ENCODE measurements at places on chromosomes 5 and 9.

GRCh38 chr5:15013654-15014463 lies 142.3 kb upstream of the ANKH start:
- no peaks in the 10 kb centered on the region for H3K36me3 ChIP-seq
- DNase-seq = no peak
- H3K4me1 ChIP-seq = peaks cover 18% of the 10 kb centered on the region
- peak overlapping the region; percentile 16 for H3K27ac ChIP-seq
- H3K27me3 ChIP-seq = no peaks in the 10 kb centered on the region

GRCh38 chr9:15927161-15927560 lies 374.3 kb downstream of the CCDC171 start:
- H3K36me3 ChIP-seq = no peaks in the 10 kb centered on the region
- no peak overlapping the region for H3K27ac ChIP-seq
- H3K4me3 ChIP-seq = no peak overlapping the region
- DNase-seq = no peak

DNA sequence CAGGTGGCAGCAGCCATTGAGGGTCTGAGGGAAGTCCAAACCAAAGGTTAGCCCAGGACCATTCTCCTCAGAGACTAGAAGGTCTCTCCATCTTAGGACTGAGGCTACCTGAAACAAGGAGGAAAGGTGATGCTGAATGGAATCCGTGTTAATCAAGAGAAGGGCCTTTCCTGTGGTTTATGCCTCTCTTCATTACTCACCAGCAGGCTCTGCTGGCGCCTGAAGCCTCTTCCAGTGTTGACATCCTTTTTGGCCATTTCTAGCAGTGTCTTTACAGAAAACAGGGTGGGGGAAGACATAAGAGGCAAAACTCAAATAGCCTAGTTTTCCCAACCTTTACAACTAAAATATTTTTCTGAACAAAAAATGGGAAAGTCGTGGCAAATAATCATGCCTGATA lies 98.0 kb downstream of the ENC1 start:
- DNase-seq = no peak
- H3K27me3 ChIP-seq = no peaks in the 10 kb centered on the region
- H3K27ac ChIP-seq = no peak overlapping the region
- no peaks in the 10 kb centered on the region for H3K4me1 ChIP-seq
- no peaks in the 10 kb centered on the region for H3K36me3 ChIP-seq

DNA sequence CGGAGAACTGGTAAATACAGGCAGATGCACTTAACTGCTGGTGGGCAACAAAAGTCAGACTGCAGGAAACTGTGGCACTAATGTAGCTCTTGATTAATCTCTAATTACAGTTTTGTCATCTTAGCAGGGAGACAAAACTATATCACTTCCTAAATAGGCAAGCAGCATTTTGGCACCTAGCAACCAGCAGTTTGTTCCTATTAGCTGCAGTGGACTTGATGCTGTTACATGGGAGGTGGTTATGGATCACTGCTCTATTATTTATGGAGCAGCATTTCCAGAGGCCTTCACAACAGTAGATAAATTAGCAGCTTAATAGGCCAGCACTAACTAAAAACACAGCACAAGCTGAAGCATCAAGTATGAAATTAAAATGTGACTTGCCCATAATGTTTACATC lies 518.3 kb upstream of the ITGA1 start:
- H3K4me1 ChIP-seq = no peaks in the 10 kb centered on the region
- no peaks in the 10 kb centered on the region for H3K36me3 ChIP-seq
- DNase-seq = no peak
- no peak overlapping the region for H3K27ac ChIP-seq

DNA sequence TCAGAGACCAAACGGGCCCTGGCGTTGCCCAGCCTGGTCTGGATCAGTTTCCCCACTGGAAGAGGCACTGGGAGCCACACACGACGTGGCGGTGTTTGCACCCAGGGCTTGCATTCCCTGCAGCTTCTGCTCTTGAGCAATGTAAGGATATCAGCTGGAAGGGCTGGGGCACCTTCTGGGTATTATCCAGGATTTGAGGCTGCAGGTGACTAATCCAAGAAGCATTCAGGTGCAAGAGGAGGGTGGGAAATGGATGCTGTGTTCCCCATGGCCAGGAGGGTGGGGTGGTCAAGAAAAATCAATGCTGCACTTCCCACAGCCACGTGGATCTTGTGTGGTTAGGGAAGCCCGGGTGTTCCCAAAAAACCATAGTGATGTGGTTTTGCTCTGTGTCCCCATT lies 430.9 kb downstream of the IRX2 start:
- H3K27ac ChIP-seq = no peak overlapping the region
- no peaks in the 10 kb centered on the region for H3K36me3 ChIP-seq
- H3K4me3 ChIP-seq = no peak overlapping the region
- H3K4me1 ChIP-seq = no peaks in the 10 kb centered on the region

GRCh38 chr9:129258124-129258822 lies 80.2 kb upstream of the IER5L start:
- no peaks in the 10 kb centered on the region for H3K27me3 ChIP-seq
- peak overlapping the region; percentile 60 for H3K27ac ChIP-seq
- H3K4me1 ChIP-seq = peaks cover 18% of the 10 kb centered on the region
- H3K4me3 ChIP-seq = peak overlapping the region; percentile 38
- H3K36me3 ChIP-seq = no peaks in the 10 kb centered on the region

DNA sequence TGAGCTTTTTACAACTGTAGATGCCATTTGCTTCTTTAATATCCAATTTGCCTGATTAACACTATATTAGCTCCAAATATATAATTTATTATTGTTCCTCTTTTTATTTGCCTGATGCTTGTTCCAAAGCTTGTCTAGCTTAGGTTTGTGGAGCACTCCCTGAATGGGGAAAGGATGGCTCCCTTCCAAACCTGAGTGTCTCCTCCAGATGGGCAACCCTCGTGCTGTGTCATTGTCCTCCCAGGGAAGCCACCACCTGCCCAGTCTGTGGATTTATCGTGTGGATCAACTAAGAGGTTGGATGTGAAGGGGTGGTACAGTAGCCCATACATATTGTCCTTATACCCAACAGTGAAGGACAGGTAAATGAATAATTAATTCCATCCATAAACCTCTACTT lies 404.9 kb downstream of the CDK5RAP2 start:
- no peaks in the 10 kb centered on the region for H3K4me1 ChIP-seq
- H3K27me3 ChIP-seq = no peaks in the 10 kb centered on the region
- no peaks in the 10 kb centered on the region for H3K36me3 ChIP-seq

DNA sequence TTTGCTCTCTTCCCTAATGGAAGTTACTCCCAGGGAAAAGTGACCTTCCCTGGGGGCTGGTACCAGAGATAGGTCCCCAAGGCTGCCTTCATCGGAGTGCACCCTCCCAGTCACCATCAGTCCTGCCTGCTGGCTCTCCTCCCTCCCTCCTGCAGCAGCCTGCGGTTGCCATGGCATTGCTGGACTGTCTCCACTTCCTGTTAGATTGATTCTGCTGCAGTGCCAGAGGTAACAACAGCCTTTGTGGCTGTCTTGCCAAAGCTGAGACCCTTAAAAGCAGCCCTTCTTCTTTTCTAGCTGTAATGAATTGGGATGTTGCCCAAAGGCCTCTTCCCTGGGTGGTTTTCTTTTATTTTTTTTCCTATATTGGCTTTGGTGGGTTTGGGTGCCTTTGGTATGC lies 78.1 kb upstream of the PRLR start:
- H3K27ac ChIP-seq = no peak overlapping the region
- no peak for DNase-seq
- no peak overlapping the region for H3K4me3 ChIP-seq
- H3K27me3 ChIP-seq = no peaks in the 10 kb centered on the region
- H3K4me1 ChIP-seq = no peaks in the 10 kb centered on the region

DNA sequence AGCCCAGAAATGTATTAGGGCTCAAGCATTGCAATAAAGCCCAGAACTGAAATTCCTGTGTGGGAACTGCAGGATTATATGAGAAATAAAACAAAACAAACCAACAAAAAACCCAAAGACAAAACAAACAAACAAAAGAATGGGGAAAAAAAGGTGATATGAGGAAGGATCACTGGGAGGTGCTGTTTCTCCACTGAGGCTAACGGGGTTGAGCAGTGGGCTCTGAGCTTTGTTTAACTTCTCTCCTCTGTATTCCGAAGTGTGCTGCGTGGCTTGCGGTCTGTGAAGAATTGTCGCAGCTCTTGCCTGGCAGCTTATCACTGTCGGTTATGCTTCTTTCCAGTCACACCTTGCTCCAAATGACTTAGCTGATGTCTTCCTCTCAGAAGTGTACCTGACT lies 106.3 kb downstream of the TENT4A start:
- H3K4me1 ChIP-seq = no peaks in the 10 kb centered on the region
- no peak overlapping the region for H3K27ac ChIP-seq
- no peak overlapping the region for H3K4me3 ChIP-seq
- no peaks in the 10 kb centered on the region for H3K27me3 ChIP-seq

DNA sequence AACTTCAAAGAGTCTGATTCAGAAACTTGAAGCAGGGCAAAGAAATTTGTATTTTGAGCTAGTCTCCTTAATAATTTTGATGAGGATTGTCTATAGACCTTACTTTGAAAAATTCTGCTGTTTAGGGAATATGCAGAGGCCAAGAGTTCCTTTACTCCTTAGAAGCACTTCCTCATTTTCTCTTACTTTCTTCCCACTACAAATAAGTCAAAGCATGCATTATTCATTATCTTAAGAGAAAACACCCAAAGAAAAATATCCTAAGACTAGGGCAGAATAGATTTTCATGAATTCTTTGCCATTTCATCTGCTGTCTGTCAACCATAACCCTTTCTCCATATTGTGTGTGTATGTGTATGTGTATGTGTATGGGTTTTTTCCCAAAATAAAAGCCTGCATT lies 307.9 kb downstream of the KCTD16 start:
- no peak overlapping the region for H3K4me3 ChIP-seq
- H3K27me3 ChIP-seq = no peaks in the 10 kb centered on the region
- H3K27ac ChIP-seq = no peak overlapping the region
- H3K4me1 ChIP-seq = no peaks in the 10 kb centered on the region

- no peak overlapping the region for H3K27ac ChIP-seq
- H3K27me3 ChIP-seq = no peaks in the 10 kb centered on the region
- H3K4me3 ChIP-seq = no peak overlapping the region
Measured at GRCh38 chr9:4117835-4118610, 181.8 kb downstream of the GLIS3 start.

- H3K27me3 ChIP-seq = no peaks in the 10 kb centered on the region
- H3K4me1 ChIP-seq = no peaks in the 10 kb centered on the region
- no peak overlapping the region for H3K27ac ChIP-seq
- DNase-seq = no peak
Measured at GRCh38 chr5:130065617-130066016, 161.4 kb downstream of the CHSY3 start.

DNA sequence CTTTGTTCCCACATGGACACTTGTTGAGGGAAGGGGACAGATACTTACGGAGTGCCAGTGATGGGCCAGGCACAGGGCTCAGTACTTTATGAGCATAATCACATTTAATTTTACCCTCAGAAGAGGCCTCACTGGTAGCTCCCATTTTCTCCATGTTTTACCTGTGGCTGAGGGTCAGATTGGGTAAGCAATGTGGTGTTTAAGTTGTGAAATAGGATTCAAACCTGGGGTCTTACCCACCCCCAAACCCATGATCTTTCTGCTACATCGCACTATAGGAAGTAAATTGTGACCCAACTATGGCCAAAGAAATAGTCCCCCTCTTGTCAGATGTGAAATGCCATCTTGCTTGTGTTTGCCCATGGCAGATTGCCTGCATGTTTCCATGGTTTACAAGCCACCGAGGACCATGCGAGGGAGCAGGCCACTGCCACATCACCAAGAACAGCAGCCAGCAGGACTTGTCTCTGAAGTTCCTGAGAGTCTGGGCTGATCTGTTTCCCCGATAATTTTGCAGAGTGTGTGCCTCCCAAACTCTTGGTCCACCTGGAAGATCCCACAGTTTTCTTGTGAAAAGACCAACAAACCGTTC lies 95.4 kb downstream of the MACROH2A1 start:
- no peaks in the 10 kb centered on the region for H3K4me1 ChIP-seq
- no peak overlapping the region for H3K4me3 ChIP-seq
- no peaks in the 10 kb centered on the region for H3K27me3 ChIP-seq
- DNase-seq = no peak
- no peak overlapping the region for H3K27ac ChIP-seq
- no peaks in the 10 kb centered on the region for H3K36me3 ChIP-seq

- DNase-seq = no peak
- no peak overlapping the region for H3K4me3 ChIP-seq
- no peak overlapping the region for H3K27ac ChIP-seq
Measured at GRCh38 chr5:3355126-3355525, 240.5 kb upstream of the IRX1 start.

GRCh38 chr9:18390393-18390792 lies 83.6 kb upstream of the ADAMTSL1 start:
- H3K4me1 ChIP-seq = peaks cover 13% of the 10 kb centered on the region
- no peak for DNase-seq
- H3K27ac ChIP-seq = no peak overlapping the region
- H3K27me3 ChIP-seq = no peaks in the 10 kb centered on the region
- H3K36me3 ChIP-seq = no peaks in the 10 kb centered on the region

- no peak overlapping the region for H3K4me3 ChIP-seq
- peak overlapping the region; percentile 20 for H3K27ac ChIP-seq
- no peaks in the 10 kb centered on the region for H3K27me3 ChIP-seq
- H3K4me1 ChIP-seq = no peaks in the 10 kb centered on the region
- no peaks in the 10 kb centered on the region for H3K36me3 ChIP-seq
Measured at GRCh38 chr5:88778736-88779135, 104.2 kb downstream of the MEF2C start.

DNA sequence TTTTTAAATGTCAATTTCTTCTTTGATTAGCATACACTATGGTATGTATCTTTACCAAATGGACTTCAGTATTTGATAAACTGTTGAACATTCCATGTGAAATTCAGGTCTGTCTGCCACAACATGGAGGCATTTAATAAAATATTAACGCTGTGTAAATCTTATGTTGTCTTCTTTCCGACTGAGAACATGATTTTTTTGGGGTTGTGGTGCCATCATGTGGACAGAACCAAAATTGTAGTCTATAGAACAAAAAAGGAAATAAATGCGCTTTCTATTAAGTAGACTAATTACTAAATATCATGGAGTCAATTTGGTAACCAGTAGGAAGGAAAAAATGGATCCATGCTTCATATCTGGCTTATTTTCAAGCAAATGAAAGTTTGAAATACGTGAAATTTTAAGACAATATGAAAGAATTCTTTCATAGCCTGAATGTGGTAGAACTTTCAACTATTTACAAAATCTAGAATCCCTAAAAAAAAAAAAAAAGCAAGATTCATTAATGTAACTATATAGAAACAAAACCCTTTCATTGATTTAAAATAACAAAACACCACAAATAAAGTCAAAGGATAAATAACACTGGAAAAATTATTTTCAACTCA lies 2.8 kb upstream of the PLK2 start:
- no peaks in the 10 kb centered on the region for H3K27me3 ChIP-seq
- H3K27ac ChIP-seq = peak overlapping the region; percentile 28
- DNase-seq = no peak

DNA sequence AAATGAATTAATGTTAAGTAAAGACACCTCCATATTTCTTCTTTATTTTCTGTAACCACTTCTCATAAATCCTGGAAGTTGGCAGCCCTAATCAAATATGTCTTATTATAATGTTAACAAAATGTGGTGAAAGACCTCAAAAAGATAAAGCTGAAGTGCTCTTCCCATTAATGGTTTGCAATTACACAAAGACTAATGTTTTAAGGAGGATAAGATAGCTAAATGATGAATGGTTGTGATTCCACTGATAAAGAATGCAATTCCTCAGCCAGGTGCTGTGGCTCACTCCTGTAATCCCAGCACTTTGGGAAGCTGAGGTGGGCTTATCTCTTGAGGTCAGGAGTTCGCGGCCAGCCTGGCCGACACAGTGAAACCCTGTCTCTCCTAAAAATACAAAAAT lies 125.8 kb upstream of the SNX2 start:
- H3K27me3 ChIP-seq = no peaks in the 10 kb centered on the region
- H3K4me1 ChIP-seq = no peaks in the 10 kb centered on the region
- DNase-seq = no peak
- H3K27ac ChIP-seq = no peak overlapping the region
